ENCODE measurements at places on chromosomes 13 and 19.

DNA sequence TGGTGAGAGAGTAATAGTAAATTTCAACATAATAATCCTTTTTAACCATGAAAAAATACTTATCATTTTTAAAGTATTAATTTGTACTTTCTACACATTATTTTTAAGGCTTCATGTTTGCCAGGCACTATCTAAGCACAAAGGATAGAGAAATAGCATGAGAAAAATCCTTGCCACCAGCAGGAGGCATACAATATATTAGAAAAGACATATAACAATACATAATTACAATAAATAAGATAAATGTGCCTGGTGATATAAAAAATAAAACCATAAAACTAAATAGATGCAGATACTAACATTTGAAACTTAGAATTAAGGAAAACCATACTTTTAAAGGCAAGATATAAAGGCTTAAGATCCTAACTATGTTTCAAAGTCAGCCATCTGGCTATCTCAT, 1256.4 kb downstream of the DIAPH3 start:
- no peak for DNase-seq

DNA sequence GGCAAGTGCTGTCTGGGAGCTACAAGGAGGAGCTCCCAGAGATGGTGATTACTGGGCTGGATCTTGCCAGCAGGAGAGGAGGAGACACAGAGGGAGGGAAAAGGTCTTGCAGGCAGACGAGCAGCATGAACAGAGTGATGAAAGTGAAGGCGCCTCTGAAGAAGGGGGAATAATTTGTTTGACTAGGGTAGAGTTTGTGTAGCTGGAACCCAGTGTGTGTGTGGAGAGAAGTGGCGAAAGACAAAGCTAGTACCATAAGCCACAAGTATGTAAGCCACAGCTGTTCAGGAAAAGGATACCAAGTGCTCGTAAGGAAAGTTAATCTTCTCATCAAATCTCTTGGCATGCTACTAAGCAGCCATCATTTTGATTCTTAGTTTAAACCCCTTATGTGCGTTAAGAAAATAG, 5.4 kb downstream of the FLT1 start:
- peak; percentile 73 for DNase-seq

- no peak for DNase-seq
Observed at GRCh38 chr13:42603571-42603970, 29.6 kb downstream of the TNFSF11 start.

DNA sequence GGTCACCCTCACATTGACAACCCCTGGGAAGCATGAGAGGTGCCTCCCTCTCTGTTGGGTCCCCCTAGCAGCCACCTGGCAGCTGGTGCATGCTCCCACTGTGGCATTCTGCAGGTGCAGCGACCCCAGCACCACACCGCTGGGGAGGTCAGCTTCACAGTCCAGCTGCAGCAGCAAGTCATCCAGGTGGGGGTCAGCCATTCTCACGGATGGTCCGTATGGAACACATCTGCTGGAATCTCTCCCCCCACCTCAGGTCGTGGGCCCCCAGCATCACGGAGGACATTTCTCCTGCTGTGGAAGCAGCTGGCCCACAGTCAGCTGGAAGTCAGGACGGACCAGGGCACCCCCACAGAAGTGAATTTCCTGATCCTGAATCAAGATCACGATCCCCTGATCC, 201.3 kb downstream of the COG6 start:
- DNase-seq = no peak

- DNase-seq = no peak
Observed at GRCh38 chr13:33318744-33319143, 33.2 kb upstream of the STARD13 start.

GRCh38 chr19:35832054-35832453, 19.4 kb upstream of the PRODH2 start:
- no peak for DNase-seq

- no peak for DNase-seq
Observed at GRCh38 chr19:7304200-7304599, 10.0 kb upstream of the INSR start.

DNA sequence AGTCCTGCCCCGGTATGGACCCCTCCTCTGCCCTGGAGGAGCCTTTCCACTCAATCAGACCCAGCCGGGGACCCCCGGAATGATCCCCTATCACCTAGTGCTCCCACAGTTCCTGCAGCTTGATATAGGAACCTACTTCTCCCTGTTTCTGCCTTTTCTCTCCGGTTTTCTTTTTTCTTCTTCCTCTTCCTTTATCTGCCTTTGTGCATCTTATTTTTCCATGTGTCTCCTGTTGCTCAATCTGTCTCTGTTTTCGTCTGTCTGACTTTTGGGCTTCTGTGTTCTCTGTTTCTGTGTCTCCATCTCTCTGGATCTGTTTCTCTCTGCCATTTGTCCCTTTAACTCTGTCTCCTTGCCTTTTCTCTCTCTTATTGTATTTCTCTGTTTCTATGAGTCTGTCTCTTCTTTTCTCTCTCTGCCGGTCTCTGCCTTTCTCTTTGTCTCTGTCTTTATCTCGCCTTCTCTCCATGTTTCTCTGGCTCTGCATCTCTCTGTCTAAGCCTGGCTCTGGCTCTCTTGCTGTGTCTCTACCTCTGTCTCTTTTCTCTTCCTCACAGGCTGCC, 10.0 kb downstream of the MEGF8 start:
- no peak for DNase-seq

DNA sequence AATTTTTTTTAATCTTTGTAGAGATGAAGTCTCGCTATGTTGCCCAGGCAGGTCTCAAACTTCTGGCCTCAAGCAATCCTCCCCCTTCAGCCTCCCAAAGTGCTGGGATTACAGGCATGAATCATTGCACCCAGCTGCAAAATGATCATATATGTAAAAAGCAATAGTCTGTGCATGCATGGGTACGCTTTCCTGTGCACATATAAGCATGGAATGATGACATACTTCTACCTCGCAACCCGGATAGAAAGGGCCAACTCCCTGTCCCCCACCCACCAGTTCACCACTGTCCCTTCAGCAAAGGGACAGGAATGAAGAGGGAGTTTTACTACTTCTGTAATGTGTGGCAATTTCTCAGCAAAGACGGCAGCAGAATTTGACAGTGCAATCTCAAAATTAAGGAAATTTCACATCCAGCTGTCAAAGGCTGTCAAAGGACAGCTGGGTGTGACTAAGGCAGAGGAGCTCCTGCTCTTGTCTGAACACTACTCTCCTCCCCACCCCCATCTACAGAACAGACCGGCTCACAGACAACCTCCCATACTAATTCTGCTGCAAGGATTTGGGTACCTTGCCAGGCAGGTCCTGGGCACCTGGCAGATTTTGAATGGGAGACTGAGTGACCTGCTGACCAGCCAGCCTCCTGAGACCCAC, 95.6 kb downstream of the TSHZ3 start:
- no peak for DNase-seq

GRCh38 chr19:46604781-46605355, 3.7 kb downstream of the CALM3 start:
- DNase-seq = no peak

- DNase-seq = no peak
Observed at GRCh38 chr19:5285311-5285710, 55.3 kb downstream of the PTPRS start.

GRCh38 chr13:99269627-99270241, 11.6 kb upstream of the GPR18 start:
- DNase-seq = peak; percentile 82

- no peak for DNase-seq
Observed at GRCh38 chr13:29709407-29710069, 114.0 kb upstream of the SLC7A1 start.

- DNase-seq = no peak
Observed at GRCh38 chr19:55601084-55601483, 996 bp downstream of the ZNF524 start.

DNA sequence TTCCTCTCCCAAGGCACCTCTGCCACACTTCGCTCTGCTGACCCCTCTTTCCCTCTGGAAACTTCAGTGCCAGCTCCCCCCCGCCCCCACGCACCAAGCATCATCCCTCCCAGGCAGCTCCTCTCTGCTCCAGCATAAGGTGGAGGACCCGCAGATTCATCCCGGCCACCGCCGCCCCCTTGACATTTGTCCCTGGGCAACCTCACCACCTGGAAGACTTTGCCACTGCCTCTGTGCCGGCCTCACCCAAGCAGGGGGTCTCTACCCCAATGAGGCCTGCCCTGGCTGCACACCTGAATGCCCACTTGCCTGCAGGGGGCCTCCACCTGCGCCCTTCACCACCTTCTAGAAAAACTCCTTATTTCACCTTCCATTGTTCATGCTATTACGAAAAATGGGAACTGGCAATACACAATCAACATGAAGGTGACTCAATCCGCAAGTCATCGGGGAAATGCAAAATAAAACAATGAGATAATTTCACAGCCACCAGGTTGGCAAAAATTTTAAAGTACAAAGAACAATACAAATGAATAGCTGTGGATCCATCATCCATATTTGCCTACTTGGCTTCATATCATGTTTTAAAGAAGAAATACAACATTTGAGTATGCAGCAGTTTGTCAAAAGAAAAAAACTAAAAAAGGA, 21.9 kb downstream of the CCNE1 start:
- DNase-seq = no peak

GRCh38 chr13:113528813-113529180, 38.3 kb upstream of the DCUN1D2 start:
- no peak for DNase-seq

DNA sequence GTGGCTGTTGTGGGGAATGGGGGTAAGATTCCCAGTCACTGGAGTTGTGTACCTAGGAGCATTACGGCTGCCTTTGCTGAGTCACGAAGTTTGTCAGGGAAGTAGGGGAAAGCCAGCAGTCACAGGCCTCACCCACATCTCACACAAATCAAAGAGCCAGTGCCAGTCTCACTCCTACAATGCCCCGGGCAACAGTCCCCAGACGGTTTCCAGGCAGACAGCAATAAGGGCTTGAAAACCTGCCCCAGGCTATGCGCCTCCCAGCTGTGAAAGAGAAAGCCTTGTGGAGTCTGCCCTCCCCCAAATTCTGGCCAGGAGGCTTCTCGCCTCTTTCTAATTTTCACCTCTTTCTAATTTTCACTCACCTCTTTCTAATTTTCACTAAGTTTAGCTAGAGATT, 142.3 kb upstream of the EDNRB start:
- no peak for DNase-seq

Measured in foreskin fibroblast (primary cell).